ENCODE measurements at places on chromosomes 1 and 21.

DNA sequence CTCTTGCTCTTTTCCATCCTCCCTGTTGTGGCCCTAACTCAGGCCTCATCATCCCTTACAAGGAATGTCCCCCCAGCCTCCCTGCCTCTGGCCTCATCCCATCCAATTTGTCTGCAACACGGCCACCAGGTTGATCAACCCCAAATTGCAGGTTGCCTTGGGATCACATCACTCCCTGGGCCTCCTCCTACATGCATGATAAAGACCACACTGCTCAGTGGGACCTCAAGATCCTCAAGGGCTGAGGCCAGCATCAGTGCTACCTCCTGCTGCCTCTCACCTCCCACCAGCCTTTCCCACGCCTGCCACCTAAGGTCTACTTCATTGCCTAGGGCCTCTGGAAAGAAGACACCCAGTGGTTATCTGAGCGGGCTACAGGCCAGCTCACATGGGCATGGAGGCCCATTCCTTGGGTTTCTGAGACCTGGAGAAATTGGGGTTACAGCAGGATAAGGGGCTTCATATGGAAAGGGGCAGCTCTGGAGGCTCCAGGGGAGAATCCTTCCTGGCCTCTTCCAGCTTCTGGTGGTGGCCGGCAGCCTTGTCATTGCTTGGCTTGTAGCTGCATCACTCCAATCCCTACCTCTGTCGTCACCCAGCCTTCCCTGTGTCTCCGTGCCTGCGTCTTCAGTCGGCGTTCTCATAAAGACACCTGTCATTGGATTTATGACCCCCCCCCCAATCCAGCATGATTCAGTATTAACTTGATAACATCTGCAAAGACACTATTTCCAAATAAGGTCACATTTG, 60.5 kb downstream of the KLHDC7A start:
- no peak for DNase-seq

- no peak for DNase-seq
Measured at GRCh38 chr21:17118638-17119384, 394.0 kb upstream of the CXADR start.

- DNase-seq: no peak
Measured at GRCh38 chr1:44485229-44485933, 80.3 kb downstream of the RNF220 start.

- no peak for DNase-seq
Measured at GRCh38 chr1:186183219-186183618, 191.8 kb downstream of the TPR start.

DNA sequence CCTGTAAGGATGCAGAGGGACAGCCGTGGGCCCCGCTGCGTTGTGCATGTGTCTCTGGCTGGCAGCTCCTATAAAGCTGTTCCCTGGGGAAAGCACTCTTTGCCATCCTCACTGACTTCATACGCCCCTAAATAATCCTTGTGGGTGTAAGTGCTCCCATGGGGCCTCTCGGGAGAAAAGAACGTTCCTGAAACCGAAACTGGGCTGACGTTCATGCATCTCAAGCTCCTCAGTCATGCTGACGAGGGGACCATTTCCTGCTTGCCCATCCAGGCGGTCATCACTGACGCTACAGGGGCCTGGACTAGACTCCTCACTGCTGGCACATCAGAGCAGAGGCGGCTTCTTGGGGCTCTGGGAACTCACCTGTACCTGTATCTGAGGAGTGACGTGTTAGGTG, 73.1 kb upstream of the USP24 start:
- no peak for DNase-seq

DNA sequence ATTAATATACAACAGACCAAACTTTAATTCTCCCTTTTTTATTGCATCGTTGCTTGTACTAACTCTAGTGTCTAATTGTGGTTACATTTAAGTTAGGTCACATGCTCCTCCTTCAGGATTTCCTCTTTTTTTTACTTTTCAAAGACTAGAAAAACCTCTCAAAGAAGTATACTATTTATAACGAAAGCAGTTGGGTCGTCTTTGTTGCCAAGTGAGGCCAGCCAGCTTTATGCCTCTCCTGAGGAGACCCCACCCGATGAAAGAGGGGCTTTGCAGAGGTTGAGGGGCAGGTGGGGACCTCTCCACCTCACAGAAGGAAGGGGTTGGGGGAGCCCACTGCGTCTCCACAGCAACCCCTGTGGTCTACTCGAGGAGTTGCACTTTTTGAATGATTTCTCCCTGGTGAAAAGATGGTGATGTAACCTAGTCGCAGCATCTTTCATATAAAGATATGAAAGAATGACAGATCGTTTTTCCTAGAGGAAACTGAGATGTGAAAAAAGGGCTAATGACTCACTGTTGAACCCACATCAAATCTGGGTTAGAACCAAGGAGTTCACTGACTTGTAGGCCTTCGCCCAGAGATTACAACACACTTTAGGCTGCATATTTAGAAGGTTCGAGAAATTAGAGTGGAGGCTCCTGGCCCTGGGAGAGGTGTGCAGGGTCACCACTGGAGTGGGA, 6.4 kb downstream of the TGFB2 start:
- no peak for DNase-seq

GRCh38 chr1:181251001-181251712, 162.7 kb downstream of the IER5 start:
- no peak for DNase-seq

- DNase-seq: no peak
Measured at GRCh38 chr1:4362314-4363044, 291.9 kb upstream of the AJAP1 start.

GRCh38 chr1:238176441-238176840, 285.7 kb upstream of the ZP4 start:
- no peak for DNase-seq

DNA sequence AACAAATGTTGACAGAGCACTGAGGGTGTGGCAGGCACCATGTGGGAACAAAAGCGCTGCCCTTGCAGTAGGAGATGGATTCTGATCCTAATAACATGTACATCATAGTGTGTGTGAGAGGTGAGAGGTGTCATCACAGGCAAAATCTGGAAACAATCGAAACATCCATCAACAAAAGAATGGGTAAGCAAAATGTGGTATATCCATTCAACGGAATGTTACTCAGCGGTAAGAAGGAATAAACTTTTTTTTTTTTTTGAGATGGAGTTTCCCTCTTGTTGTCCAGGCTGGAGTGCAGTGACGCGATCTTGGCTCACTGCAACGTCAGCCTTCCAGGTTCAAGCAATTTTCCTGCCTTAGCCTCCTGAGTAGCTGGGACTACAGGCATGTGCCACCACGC, 112.3 kb downstream of the ACTL8 start:
- DNase-seq: no peak

- no peak for DNase-seq
Measured at GRCh38 chr1:39990428-39990827, 35.5 kb downstream of the MFSD2A start.

DNA sequence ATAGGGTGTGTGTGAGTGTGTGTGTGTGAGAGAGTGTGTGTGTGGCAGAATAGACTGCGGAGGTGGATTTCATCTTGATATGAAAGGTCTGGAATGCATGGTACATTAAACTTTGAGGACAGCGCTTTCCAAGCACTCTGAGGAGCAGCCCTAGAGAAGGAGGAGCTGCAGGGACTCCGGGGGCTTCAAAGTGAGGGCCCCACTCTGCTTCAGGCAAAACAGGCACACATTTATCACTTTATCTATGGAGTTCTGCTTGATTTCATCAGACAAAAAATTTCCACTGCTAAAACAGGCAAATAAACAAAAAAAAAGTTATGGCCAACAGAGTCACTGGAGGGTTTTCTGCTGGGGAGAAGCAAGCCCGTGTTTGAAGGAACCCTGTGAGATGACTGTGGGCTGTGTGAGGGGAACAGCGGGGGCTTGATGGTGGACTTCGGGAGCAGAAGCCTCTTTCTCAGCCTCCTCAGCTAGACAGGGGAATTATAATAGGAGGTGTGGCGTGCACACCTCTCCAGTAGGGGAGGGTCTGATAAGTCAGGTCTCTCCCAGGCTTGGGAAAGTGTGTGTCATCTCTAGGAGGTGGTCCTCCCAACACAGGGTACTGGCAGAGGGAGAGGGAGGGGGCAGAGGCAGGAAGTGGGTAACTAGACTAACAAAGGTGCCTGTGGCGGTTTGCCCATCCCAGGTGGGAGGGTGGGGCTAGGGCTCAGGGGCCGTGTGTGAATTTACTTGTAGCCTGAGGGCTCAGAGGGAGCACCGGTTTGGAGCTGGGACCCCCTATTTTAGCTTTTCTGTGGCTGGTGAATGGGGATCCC, 18.3 kb upstream of the HDAC1 start:
- no peak for DNase-seq

DNA sequence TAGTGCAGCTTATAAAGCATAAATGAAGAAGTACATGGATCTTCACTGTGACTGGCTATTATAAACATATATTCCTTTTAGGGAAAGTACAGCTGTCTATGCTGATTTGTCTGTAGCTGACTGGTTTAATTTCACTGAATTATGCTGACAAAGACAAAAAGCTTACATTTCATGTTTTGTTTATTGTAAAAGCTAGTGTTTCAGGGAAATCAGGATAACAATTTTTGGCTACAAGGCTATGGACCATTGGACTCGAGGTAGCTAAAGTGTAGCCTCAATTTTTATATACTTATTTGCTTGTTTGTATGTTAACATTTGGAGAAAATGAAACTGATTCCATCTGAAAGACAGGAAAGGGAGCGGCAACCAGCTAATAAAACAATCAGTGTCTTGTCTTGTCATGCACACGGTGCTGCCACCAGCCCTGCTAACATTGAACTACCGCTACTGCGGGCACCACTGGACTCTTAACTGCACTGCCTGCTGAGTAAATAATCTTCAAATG, 480.2 kb downstream of the COL11A1 start:
- DNase-seq: no peak

GRCh38 chr1:43313771-43314170, 13.0 kb downstream of the TIE1 start:
- DNase-seq: no peak

GRCh38 chr1:197268012-197268411, at the start of gene CRB1:
TSS of gene CRB1 (plus strand) at chr1:197268252. CDS start at chr1:197268413, 161 bp downstream.
- DNase-seq: no peak

- no peak for DNase-seq
Measured at GRCh38 chr1:171973421-171973820, 132.1 kb downstream of the DNM3 start.

DNA sequence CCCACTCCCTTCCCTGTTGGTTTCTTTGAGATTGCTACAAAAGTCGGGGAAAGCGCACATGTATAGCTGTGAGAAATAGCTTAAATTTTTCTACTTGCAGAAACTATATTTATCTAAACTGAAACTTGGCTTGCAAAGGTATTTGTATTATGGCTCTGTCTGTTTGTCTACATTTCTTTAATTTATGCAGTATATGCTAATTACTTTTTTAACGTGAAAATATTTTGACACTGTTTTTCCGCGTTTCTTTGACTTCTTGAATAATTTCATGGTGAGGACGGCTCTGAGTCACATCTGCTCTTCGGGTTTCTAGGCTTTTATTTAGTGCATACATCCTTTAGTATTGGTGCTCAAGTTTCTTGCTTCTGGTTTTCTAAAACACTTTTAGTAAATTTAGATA, 182.1 kb upstream of the ZRANB2 start:
- no peak for DNase-seq

- DNase-seq: no peak
Measured at GRCh38 chr1:184574588-184574987, 180.1 kb downstream of the EDEM3 start.

Measured in Caco-2 (cell line).